Stimulated activated CD4-positive, alpha-beta T cell treated with anti-CD3 and anti-CD28 coated beads, TNF-alpha, amount 100 ng/mL, for 24 hours (primary cell): ENCODE measurements at places on chromosomes 4 and X.

DNA sequence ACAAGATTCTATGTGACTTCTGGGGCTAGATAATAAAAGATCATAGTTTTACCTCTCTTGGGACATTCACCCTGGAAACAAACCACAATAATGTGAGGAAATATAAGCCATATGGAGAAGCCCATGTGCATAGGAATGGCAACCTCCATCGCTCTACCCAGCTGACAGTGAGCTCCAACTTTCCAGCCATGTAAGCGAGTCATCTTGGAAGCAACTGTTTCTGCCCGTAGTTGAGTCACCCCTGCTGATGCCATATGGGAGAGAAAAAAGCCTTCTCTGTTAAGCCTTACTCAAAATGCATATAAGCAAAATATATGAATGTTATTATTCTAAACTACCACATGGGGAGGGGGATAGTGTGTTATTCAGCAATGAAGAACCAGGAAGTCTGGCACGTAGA is 31.4 kb upstream of the RELL1 start:
- DNase-seq, result no peak

- no peak for DNase-seq
Observed at GRCh38 chr4:134906404-134907023, 704.9 kb upstream of the PABPC4L start.

GRCh38 chrX:53247928-53248327 is 22.9 kb upstream of the KDM5C start:
- DNase-seq, result no peak

- DNase-seq, result no peak
Observed at GRCh38 chr4:119118397-119118796, 17.2 kb upstream of the MYOZ2 start.

GRCh38 chr4:43716721-43717395 is 731.8 kb downstream of the KCTD8 start:
- DNase-seq, result no peak

- no peak for DNase-seq
Observed at GRCh38 chr4:139633661-139634060, 32.0 kb upstream of the MGST2 start.

- no peak for DNase-seq
Observed at GRCh38 chr4:77127837-77128621, 29.0 kb upstream of the CCNG2 start.

GRCh38 chr4:48015216-48015615 is 1.3 kb downstream of the CNGA1 start:
- DNase-seq, result no peak

DNA sequence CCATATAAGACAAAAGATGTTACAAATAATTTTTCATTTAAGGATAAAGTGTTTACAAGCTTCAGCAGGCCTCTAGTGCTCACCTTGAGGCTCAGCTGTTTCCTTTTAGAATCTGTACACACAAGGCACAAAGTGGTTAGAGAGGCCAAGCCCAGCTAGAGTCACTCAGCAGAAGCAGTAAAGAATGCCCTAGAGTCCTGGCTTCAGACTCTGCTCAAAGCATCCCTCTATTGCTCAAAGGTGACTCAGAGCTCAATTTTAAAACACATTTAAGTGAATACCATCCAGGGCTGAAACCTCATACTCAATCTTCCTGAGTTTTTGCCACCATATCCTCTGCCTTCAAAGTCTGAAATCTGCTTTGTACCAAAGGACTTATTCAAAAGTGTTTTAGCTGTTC is 22.6 kb upstream of the PHF8 start:
- no peak for DNase-seq

GRCh38 chrX:110414273-110414672 is 55.6 kb downstream of the RTL9 start:
- no peak for DNase-seq

DNA sequence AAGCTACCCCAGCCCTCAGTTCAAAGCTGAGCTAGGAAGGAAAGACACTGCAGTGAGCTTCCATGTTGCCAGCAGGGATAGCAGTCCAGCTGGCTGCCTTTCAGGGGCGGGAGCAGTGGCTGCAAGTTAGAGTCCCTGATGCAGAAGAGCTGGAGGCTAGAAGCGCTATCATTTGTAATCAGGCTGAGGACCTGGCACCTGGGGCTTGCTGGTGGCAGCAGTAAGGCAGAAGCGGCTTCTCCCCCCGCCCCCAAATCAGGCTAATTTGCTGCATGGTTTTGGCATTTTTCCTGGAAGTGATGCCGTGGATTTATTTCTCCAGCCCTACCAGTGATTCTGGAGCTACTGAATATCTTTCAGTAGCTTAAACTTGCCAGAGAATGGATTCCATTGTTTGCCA is 203.3 kb downstream of the CLCN4 start:
- DNase-seq, result no peak

GRCh38 chr4:110907801-110908313 is 285.0 kb upstream of the PITX2 start:
- no peak for DNase-seq

DNA sequence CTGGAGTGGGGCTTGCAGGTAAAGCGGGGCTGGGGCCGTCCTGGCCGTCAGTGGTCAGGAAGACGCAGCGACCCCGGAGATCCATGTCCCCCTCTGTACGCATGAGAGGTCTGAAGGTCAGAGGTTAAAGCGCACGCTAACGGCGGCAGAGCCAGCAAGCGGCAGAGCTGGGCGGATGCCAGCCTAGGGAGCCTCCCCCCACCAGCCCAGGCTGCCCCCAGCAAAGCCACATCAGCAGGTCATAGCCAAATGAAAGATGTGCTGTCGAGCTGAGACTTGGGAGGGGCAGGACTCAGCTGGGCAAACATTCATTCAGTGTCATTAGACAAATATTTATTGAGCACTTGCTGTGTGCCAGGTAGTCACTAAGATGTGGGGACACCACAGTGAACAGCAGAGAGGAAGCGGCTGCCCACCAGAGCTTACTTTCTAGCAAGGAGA is 593 bp upstream of the JAKMIP1 start:
- DNase-seq, result no peak

GRCh38 chrX:130805903-130806302 is 97.1 kb downstream of the ENOX2 start:
- no peak for DNase-seq

- DNase-seq, result no peak
Observed at GRCh38 chr4:45350438-45350837, 624.1 kb upstream of the GNPDA2 start.

DNA sequence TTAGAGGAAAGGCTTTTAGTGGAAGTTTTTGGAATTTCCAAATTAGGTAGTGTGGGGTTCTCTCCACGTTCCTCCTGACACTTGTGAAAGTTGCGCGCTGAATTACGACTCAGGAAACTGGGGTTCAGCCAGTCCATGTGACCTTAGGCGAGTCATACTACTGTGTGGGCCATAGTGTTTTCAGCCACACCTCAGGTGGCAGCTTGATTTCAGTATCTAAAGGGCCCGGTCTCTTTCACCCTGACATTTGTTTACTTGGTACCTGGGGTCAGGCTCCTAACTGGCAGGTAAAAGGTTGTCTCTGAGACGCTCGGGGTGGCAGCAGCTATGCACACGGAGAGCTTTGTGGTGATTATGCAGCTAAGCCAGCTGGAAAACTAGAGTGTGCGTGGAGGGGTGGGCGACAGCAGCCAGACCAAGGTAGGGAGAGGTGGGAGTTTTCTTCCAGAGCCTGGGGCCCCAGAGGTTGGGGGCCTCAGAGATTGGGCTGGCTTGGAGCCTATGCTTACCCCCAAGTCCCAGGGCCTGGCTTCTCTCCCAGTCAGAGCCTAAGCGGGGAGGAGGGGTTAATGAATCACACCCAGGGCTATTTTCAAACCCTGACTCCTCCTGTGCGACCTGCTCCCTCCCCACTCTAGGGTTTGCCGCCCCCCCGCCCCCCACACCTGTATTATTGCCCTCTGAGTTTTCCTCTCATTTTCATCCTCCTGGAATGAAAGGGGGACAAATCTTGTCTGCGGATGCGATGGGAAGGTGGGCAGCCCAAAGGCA is 47.2 kb downstream of the STARD8 start:
- DNase-seq, result no peak

GRCh38 chr4:89674876-89675459 is 162.0 kb downstream of the SNCA start:
- DNase-seq, result no peak

DNA sequence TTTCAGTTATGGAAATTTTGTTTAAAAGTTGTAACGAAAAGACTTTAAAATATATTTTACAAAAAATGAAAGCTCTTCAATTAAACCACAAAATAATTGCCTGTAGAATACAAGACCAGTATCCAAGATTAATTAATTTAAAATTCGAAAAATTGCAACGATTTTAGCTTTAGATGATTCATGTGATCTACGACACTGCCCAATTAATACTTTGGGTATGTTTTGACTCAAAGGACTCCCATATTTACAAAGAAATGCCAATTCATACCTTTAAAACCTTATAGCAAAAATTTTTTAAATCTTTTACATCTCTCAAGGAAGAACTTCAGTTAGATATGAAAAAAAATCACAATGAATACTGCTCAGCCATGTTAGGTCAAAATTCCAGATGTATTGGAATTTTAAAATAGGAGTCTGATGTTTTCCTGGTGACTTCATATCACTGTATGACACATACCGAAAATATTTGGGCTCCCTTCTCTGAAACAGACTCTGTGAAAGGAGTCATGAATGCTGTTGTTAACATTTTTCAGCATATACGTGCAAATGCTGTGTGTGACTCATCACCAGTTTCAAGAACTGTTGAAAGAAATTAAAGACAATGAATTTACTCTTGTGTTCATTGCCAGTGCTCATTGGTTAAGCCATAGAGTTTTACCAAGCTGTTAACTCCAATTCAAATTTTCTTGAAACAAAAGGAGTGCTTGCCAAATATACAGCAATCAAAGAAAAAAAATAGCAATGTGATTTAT is 13.8 kb upstream of the SMS start:
- DNase-seq, result no peak
